ENCODE measurements at places on chromosomes 16 and 17.
A peak's percentile ranks its signal among the peaks of the same experiment; 100 is the strongest.

DNA sequence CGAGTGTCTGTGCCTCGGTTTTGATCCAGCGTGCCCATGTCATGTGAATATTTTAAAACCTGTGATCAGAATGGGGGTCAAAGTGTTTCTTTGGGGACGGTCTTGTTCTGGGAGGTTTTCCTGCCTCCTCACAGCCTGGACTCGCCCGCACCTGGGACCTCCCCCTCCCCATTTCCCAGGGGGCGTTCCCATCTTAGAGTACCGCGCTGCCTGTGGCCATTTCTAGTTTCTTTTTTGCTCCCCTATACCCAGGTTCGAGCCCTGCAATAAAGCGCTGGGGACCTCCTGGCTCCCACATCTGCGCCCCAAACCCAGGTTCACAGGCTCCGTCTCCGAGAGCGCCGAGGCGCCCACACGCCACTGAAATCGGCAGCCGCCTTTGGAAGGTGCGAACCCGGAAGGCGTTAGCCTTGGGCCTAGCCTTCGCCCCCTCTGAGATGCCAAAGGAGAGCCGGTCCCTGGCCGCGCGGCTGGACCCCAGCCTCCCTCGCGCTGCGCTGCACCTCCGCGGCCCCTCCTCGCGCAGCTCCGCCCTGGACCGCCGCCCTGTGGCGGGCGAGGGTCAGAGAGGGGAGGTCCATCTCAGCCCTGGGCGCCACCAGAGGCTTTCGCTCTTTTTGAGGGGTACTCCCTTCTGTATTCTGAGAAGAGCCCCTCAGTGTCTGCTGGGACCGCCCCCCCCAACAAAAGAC lies 1.7 kb downstream of the KCNJ12 start:
- no peak for DNase-seq

GRCh38 chr16:4426021-4426684 lies 485 bp downstream of the DNAJA3 start:
- DNase-seq = no peak

DNA sequence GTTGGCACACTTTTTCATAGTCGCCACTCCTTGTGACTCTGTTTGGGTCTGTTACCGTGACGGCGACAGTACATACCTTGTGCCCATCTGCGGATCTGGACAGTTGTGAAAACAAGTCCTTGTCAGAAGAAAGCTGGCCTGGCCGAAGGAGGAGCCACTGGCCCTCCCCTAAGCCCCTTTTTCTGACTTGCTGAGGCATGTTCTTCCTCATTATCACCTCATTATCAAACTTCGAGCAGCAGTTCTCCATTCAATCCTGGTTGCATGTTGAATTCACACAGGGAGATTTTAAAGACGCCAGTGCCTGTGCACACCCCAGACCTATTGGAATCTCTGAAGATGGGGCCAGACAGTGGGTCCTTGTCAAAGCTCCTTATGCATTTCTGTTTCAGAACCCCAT lies 61.1 kb downstream of the CYLD start:
- DNase-seq = no peak

DNA sequence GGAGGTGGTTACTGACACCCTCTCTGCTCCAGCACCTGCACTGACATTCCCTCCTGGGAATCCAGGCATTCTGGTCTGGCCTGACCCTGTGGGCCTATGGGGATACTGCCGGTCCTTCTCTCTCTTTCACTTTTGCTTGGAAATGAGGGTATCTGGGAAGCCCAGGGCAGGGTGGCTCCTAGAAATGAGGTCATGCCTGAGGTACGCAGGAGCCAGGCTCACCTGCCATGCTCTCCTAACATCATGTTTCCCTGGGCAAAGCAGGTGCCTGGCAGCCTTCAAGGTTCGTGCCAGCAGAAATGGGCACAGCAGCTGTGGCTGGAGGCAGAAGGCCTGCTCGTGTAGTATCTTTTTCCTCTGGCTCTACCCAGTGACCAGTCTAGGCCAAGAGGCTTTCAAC lies 3.3 kb downstream of the ITGA3 start:
- DNase-seq = no peak

- DNase-seq = no peak
Measured at GRCh38 chr17:67168496-67168895, 76.5 kb downstream of the HELZ start.

DNA sequence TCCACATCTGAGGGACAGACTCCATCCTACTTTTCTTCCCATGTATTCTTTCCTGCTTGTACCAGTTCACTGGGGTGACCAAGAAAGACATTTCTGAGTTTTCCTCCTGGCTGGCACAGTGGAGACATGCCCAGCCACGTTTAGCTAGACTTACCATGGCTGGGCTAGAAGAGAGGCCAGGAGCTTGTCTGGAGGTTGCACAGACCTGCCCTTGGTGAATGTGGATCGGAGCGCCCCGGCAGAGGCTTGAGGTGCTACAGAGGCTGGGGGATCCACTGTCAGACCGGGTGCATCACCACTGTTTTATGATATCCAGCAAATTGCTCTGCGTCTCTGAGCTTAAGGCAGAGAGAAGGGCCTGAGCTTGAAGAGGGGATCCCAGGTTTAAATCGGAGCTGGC lies 3.5 kb downstream of the IL4R start:
- DNase-seq = no peak

- DNase-seq = no peak
Measured at GRCh38 chr17:8793649-8794048, 5.5 kb downstream of the MFSD6L start.

DNA sequence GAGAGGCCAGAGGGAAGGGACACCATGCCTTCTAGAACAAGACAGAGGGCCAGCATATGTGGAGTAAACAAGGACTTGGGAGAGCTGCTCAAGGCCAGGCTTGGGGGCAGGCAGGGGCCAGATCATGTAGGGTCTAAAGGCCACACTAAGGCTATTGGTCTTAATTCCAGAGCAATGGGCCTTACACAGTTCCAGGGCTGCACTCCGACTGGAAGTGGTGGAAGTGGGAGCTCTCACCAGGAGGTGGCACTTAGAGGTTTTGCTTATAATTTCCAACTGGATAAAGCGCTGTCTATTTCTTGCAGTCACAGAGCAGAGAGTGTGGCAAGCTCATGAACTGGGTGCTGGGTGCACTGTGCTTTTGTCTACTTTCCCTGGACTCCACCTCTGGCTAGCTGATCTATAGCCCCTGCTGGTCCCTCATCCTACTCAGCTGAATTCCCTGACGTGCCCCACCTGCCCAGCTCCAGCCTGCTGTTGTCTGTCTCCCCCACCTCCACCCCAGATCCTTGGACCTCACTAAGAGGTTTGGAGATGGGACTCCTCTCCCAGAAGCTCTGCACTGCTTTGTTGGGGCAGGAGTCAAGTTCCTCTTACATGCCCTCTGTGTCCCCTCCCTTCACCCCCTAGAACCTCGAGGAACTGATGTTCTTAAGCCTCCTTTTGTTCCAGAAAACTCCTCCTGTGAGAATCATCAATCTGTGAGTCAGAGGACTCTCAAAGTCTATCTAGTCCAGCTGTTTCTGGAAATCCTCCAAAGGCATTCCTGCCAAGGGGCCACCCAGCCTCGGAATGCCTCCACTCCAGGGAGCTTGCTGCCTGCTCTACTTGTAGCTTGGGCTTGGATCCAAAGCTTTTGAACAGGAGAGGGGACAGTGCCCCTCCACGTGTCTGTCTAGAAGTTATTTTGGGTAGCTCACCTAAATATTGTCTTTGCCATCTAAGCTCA lies 48.1 kb upstream of the KSR1 start:
- peak; percentile 24 for DNase-seq

- DNase-seq = no peak
Measured at GRCh38 chr16:104355-104754, 26.3 kb downstream of the MPG start.

- DNase-seq = no peak
Measured at GRCh38 chr17:16952401-16952800, 19.5 kb downstream of the TNFRSF13B start.

DNA sequence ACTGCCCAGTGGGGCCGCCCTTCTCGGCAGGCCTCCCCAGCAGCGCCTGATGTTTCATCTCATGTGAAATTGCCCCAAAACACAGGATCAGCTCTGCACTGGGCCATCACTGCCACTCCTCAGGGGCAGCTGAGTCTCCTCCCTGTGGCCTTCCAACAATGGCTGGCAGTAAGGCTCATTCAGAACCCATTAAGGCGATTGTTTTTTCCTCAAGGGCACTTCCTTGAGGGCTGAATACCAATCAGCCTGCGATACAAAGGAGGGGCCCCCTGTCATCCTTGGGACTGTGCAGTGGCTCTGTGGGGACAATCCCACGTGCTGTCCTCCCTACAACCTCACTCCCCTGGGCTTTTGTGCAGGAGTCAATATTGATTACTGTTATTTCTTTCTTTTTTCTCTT lies 47.5 kb downstream of the XYLT1 start:
- no peak for DNase-seq
